Stimulated activated CD4-positive, alpha-beta T cell treated with anti-CD3 and anti-CD28 coated beads, Interleukin-12 subunit alpha, Interleukin-12 subunit beta, amount 100 ng/mL, for 4 hours (primary cell): ENCODE measurements at places on chromosomes 4 and X.

- DNase-seq: no peak
Observed at GRCh38 chrX:22950269-22951266, 49.2 kb upstream of the DDX53 start.

DNA sequence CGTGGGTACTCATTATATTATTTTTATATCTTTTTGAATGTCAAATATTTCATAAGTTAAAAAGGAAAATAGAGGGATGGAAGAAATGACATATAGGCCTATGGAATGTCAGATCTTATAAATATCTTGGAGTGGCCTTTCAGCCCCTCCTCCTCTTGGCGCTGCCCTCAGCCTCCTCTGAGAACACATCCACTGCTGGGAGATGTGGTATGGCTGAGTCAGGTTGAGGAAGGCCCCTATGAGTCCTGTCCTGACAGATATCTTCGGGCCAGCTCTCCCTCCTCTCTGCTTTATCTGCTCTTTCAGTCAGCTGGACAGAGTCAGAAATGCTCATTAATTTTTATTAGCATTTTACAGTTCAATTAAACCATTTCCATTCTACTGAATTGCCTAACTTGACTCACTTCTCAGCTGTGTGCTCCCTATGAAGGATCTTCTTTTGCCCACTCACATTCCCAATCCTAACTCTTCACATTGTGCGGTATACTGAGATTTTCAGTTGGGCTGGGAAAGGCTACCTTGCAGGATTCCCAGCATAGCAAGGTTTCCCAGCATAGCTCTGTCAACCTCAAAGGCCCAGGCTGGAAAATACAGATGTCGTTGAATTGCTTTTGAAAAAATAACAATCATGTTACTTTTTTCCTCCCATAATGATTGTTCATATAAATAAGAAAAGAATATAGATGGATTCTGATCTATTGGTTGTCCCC, 128.0 kb downstream of the ARHGEF9 start:
- no peak for DNase-seq

DNA sequence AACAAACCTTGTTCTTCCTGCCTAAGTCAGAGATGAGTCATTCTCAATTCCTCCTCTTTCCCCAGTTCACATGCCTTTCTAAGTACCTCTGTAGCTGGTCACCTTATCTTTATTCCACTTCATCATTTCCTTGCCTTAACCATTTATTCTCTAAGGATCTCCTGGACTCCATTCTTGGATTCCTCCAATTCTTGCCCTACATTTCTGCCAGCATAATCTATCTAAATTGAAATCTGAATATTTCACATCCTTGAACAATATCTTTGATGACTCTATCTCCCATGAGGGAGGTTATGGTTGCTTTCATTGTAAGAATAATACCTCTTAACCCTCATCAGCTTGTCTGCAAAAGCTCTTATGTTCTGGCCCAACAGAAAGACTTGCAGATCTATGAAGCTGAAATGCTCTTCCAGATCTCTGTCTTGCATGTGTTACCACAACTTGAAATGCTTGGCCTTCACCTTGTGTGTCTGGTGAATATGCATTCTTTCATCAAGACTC, 28.6 kb upstream of the PDE5A start:
- no peak for DNase-seq

DNA sequence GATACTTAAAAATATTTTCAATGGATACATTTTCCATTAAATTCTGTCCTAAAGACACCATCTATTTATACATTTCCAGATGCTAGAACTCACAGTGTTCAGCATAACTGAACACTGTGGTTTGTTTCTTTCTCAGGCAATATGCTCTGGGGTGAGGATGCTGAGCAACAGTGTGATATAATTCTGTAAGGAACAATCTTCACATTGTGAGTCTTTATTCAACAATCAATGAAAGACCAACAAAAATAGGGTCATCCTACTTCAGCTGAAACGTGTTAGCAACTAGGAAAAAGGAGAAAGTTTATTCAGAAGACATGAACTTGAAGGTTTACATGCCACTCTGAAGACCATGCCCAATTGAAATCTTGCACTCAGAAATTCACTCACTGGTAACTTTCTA, 284.8 kb downstream of the UNC5C start:
- DNase-seq: no peak

DNA sequence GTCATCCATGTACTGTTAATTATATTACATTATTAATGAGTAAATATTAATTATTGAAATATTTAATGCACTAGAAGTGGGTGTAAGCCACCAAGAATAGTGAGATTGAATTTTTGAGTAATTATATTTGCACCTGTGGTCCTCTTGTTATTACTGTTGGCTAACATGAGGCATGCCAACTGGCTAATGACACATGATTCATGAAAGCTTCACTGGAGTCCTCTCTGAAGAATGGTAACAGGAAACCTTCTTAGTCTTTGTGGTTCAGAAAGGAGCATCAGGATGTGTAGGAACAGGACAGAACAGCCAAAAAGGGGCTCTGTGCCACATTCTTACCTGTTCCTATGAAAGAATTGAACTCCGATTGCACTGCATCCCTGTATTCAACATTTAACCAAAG, 65.2 kb downstream of the SLC4A4 start:
- no peak for DNase-seq

GRCh38 chr4:69523385-69524132, 27.9 kb upstream of the UGT2B4 start:
- no peak for DNase-seq

DNA sequence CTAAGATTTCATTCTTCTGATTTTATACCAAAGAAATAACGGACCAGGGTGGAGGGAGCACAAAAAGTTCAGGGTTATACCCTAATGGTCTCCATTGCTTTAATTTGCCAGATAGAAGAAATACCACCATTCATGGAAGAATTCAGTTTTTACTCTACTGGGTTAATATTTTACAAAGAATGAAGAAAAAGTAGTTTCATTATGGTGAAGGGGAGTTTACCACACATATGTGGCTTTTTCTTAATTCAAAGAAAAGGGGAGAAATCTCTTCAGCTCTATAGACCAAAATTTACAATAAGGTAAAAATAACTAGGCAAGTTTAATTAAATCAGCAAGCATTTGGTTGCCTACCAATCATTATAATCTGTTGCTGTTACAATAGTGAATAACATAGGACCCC, 37.6 kb downstream of the CASK start:
- DNase-seq: no peak

DNA sequence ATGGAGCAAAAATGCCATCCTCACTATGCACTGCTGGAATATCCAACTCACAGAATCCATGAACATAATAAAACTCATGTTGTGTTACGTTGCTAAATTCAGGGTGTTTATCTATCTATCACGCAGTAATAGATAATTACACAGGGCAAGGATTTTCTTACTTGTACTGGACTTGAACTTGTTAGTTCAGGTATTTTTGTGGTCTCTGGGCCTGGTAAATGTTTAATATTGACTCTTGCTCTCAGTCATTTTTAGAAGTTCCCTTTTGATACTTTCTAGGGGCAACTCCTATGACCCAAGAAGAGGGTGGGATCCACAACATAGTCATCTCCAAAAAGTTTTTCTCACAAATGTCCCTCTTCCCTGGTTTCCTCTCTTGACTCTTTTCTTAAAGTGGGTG, 522.4 kb upstream of the IGFBP7 start:
- DNase-seq: no peak

GRCh38 chr4:139858436-139859205, 193.0 kb downstream of the MGST2 start:
- no peak for DNase-seq

- no peak for DNase-seq
Observed at GRCh38 chr4:170399581-170400293, 310.0 kb upstream of the AADAT start.

DNA sequence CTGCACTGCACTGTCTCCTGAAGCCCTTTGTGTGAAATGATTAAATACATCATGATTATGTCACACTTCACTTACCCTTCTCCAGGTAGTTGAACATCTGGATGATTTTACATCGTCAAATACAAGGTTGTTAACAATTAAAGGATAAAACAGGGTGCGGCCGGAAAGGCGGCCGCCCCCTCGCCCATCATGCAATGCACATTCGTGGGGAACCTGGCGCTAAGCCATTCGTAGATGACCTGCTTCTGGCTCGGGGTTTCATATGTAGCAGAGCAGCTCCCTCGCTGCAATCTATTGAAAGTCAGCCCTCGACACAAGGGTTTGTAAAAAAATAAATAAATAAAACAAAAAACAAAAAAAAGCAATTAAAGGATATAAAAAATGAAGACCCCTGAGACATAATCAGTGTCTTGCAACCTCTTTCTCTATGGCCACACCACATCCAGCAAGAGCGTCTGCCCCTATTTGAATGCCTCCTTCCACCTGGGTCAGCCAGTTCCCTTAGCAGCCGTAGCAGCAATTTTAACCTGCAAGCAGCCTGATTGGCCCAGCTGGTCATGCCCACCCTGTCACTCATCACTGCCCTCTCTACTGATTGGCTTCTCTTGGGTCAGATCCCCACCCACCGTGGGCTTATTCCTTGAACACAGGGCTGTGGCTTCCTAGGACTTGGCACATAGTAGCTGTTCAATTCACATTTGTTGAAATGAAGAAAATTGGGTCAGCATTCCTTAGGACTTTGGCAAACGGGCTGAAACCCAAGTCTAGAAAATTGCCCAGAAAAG, 147.8 kb upstream of the PSAPL1 start:
- no peak for DNase-seq

GRCh38 chr4:94271248-94271647, 63.6 kb downstream of the SMARCAD1 start:
- no peak for DNase-seq

DNA sequence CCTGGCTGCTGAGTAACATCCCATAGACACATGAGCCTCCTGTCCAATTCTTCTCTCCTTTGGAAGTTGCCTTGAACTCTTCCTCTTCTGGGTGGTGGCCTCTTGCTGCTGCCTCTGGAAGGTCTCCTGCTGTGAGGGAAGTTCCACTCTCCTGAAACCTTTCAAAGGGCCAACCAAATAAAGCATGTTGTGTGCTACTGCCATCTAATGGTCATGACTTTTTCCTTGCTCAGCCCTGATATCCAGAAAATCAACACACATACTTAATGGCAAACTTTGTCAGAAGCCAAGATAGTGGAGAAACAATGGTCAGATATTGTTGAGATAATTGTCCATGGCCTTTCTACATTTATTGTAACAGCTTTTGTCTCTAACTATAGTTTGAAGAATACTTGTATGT, 19.1 kb upstream of the ZXDA start:
- DNase-seq: no peak

GRCh38 chr4:105088110-105088879, 58.4 kb upstream of the TET2 start:
- no peak for DNase-seq

- no peak for DNase-seq
Observed at GRCh38 chr4:80540349-80540748, 204.8 kb downstream of the CFAP299 start.

GRCh38 chr4:108450236-108450898, 170.0 kb upstream of the RPL34 start:
- DNase-seq: no peak

DNA sequence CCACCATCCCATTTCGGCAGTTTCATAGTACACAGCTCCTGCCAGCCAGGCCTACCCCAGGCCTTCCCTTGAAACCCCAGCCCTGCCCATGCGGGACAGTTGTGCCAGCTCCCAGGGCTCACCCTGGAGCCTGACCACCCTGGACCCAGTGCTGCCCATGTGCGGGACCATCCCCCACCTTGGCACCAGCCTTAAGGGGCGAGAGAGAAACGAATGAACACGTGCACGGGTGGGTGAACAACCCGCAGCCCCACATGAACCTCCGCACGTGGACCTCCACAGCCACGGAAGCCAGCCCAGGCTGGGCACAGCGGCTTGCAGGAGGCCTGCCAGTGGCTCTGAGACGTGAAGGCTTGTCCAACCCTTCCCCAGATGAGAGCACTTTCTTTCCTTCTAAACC, 76.0 kb upstream of the MXD4 start:
- no peak for DNase-seq

DNA sequence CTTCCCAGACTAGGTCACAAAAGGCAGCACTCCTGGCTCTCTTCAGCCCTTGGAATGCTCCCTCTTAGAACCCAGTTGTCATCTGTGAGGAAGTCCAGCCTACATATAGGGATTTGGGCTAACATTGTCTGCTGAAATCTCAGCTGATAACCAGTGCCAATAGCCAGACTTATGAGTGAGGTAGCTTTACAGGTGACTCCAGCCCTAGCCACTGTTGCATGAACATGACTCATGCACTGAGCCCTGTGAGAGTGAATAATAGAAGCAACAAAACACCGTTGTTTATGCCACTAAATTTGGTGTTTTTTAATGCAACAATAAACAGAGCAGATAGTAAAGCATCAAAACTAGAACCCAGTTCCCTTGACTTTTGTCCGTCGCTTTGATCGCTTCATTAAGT, 433.2 kb downstream of the STIM2 start:
- no peak for DNase-seq

DNA sequence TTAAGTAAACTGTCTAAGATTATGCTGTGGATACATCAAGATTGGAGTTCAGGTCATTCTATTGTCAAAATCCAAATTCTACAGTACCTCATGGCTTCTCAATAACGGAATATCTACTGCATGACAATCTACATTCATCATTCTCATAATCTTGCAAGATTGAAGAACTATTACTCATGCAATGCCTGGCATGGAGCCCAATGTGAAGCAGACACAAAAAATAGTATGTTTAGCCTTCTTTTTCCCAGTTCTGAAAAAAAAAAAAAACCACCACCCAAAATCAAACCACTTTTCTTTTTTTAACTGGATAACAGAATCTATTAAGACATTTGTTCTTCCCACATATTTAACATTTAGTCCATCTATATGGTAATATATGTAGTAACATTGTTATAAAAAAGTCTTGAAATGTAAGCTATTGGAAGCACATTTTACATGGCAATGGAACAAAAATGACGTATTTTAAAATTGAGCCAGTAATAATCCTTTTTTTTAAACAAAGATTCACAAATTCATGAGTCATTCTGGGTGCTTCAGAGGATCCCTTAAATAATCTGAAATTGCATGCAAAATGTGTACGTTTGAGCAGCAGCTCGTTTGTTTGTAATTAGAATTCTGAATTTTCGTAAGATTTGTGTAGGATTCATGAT, 232.2 kb upstream of the FMR1 start:
- DNase-seq: no peak

- DNase-seq: no peak
Observed at GRCh38 chr4:89072921-89073320, 15.9 kb upstream of the FAM13A start.

DNA sequence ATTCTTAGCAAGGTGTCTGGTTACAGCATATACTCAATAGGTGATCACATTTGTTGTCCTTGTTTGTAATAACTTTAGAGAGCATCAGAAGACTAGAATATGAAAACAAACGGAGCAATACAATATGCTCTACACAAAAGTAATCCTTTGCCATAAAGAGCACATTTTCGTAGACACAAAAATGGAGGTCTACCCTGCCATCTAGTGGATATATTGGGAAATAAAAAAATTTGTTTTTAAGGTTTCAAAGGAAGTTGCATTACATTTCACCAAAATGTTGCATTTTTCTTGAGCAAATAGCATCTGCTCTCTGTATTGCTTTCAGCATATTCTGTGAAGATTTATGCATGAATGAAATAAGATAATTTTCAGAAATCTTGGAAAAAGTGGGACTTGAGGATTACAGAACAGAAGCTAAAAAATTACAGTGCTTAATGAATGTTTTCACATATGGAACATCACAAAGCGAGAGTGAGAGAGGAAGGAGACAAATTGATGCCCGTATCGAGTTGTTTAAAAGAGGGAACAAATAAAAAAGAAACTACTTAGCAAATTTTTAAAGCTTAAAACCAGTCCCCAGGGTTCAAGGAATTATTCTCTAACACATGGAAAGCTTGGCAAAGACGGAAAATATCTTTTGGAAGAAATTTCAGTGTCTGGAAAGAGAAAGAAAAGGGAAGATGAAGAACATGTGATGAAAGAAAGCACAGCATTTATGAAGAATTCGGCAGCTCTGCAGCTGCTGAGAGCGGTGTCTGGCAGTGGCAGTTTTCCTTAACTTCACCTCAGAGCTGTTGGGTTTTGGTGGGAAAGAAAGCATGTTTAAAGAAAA, 390.1 kb downstream of the ANKRD50 start:
- no peak for DNase-seq
